Hematopoietic multipotent progenitor cell treated with erythropoietin and hydrocortisone succinate and interleukin-3 and kit ligand, for 17 days (in vitro differentiated cells): ENCODE measurements at places on chromosomes 16 and 17.

DNA sequence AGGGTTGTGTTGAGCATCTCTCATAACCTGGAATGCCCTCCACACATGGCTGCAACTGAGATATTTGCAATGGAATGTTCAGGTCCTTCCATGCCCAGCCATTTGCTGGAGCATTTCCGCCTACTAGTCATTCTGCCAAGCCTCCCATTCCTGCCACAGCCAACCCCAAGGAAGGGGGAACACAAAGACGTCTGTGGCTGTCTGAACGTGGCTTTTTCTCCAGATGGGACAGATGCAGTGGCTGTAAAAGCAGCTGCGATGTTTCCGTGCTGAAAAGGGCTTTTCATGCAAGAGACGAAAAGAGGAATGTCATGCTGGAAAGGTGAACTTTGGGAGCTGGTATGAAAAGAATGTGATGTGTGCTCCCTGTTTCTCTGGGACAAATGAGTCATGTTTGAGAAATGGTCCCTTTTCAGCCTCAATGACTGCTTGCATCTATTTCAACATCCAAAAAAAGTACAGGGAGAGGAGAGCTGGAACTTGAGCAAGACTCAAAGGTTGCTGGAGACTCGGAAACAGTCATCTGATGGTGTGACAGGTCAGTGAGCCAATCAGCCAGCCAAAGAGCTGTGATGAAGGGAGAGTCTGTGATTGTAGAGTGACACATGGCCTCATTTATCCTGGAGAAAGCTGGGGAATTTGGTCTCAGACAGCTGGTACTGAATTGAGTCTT, 208.9 kb downstream of the SHISA9 start:
- DNase-seq, result no peak

GRCh38 chr17:34357398-34357797, 1.1 kb downstream of the CCL13 start:
- no peak for DNase-seq

GRCh38 chr16:58107709-58108108, 21.5 kb downstream of the CFAP20 start:
- DNase-seq, result no peak

GRCh38 chr17:4329838-4330237, 36.6 kb downstream of the UBE2G1 start:
- DNase-seq, result no peak

- no peak for DNase-seq
These were observed 116.5 kb upstream of the AXIN2 start for GRCh38 chr17:65677932-65678331.

GRCh38 chr16:75225678-75226515, 7.1 kb downstream of the CTRB1 start:
- DNase-seq, result no peak

- no peak for DNase-seq
These were observed 30.1 kb downstream of the VPS35 start for GRCh38 chr16:46658925-46659324.

GRCh38 chr16:5032748-5033167, 977 bp downstream of the NAGPA start:
- DNase-seq, result no peak

DNA sequence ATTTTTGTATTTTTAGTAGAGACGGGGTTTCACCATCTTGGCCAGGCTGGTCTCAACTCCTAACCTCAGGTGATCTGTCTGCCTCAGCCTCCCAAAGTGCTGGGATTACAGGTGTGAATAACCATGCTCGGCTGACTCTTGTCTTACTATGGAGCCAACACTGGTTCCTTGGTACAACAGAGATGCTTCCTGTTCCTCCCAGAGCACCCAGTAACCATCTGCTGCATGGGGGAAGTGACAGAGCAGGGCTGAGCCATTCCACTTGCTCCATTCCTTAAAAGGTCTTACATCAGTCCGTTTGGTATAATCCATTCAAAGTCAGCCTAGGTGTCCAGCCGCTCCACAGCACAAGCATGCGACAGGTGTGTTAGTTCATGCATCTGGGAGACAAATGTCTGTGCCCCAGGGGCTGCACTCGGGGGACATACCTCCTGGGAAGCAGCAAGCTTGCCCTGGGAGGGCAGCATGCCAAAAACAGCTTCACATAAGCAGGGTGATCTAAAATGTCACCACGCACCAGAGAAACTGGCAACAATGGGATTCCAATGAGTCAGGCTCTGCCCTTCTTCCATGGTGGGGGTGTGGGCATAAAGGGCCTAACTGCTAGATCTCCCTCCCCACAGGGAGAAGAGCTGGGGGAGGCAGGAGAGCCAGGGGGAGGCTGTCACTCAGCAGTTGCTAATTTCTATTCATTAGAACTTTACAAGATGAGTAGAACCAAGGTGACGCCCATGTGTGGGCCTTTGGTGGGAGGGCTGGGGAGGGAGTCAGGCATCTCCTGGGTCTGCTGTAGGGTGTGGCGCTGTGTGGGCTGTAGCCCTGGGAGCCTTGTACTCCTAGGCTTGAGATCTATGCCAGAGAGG, 35.5 kb downstream of the PIPOX start:
- DNase-seq, result no peak

DNA sequence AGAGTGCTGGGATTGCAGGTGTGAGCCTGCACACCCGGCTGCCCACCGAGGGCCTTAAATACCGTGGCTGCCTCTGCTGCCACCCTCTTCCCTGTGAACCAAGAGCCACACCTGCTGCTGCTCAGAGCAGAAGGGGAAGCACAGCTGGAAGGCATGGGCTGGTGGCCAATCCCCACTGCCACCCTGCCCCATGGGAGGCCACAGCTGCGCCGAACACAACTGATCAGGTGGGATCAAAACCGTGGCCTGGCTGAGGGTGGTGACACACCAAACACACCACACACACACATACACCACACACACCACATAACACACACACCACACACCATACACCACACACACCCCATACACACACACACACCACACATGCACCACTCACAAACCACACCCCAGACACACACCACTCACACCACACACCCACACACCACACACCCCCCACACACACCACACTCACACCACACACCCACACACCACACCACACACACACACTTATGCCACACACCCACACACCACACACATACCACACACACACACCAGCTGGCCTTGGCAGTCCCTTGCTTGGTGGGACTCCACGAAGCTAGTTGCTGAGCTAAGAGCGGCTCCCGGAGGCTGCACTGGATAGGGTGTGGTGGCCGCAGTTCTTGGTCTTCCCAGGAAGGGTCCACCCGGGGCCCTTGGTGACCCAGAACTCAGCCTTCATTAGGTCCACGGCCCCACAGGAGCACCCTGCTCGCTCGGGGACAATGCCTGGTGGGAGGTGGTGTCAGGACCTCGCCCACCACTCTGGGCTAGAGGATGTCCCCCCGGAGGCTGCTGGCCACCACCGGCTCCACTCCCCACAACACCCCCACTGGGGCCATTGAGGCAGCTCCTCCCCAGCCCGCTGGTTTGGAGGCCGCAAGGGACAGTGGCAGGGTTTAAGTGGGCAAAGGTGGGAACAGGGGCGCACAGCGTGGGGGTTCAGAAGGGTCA, 14.9 kb downstream of the CEP131 start:
- no peak for DNase-seq

GRCh38 chr16:89864527-89864820, 8.9 kb upstream of the TCF25 start:
- DNase-seq, result no peak

DNA sequence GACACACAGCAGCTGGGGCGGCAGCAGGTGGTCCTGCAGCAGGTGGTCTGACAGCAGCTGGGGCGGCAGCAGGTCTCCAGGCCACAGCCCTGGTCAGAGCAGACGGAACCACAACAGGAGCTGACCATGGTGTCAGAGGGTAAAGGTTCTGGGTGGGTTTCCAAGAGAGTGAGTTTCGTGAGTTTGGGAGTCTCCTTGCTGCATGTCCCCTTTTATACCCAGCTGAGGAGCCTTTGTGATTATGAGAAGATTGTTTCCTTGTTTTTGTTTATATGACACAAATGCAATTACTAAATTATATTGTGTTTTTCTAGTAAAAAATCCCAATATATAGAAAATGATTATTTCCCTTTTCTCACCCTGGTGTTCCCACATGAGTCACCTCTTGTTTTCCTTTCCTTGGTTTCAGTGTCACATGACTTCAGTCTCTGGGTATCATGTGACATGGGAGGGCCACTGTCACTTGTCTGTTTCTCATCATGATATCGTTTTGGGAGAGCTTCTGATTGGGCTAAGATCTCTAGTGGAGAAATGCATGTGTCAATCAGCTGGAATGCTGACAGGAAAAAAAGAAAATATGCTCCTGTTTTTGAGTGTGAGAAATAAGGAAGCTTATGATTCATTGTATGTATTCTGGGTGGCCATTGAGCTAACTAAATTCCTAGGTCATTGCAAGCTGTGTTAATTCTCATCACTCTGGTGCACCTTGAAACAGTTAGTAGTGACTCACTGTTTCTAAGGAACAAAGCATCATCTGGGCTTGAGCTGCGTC, at the start of gene KRTAP4-6:
TSS of gene KRTAP4-6 (minus strand) at position 185 of the 772 bp plus-strand sequence. CDS start at position 128, 57 bp downstream.
- DNase-seq, result no peak

GRCh38 chr17:29045734-29046472, 3.0 kb downstream of the PIPOX start:
- no peak for DNase-seq

- no peak for DNase-seq
These were observed 60.0 kb downstream of the KLHDC4 start for GRCh38 chr16:87705771-87706277.

DNA sequence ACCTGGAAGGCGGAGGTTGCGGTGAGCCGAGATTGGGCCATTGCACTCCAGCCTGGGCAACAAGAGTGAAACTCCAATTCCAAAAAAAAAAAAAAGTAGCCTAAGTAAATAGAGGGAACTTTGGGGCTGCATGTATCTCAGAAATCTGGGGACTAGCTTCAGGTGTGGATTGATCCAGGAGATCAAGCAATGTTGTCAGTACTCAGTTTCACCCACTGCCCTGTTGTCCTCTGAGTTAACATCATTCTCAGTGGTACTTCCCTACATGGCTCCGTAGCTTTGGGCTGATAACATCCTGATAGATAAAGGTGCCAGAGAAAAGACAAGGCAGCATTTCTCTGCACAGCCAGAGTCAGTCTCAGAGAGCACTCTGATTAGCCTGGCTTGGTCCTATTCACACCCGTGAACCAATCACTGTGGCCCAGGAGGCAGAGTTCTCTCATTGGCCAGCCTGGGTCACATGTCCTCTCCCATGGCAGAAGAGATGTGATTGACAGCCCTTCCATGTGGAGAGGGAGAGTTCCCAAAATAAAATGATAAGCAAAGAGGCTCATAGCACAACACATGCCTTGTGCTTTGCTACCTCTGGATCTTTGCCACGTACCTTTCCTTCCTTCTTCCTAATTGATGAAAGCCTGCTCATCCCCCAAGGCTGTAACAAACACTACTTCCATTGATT, 99.6 kb downstream of the ABCC1 start:
- no peak for DNase-seq

GRCh38 chr17:70290770-70291169, 121.4 kb downstream of the KCNJ2 start:
- no peak for DNase-seq

GRCh38 chr16:27506771-27507170, 42.9 kb downstream of the GTF3C1 start:
- no peak for DNase-seq

- no peak for DNase-seq
These were observed 49.0 kb upstream of the METRNL start for GRCh38 chr17:83030432-83030831.

DNA sequence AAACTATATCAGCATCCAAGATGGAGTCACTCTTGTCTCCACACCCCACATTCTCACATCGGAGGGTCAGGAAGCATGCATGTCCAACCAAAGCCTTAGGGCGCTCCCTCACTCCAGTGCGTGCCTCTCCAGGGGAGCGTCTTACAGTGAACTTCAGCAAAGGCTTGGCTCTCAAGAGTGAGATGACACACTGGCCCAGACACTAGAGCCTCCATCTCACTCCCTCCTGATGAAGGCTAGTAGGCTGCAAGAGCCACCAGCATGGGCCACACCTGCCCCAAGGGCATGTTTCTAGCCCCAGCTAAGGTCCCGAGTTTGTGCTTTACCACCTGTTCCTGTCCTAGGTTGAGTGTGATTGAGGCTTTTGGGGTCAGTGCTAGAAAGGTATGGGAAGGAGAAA, 40.5 kb downstream of the BEAN1 start:
- DNase-seq, result no peak

- DNase-seq, result no peak
These were observed 68.8 kb downstream of the ZNF18 start for GRCh38 chr17:11928436-11928835.

GRCh38 chr16:15644267-15644961, 1.5 kb upstream of the MARF1 start:
- peak; percentile 38 for DNase-seq

- no peak for DNase-seq
These were observed 2.6 kb downstream of the CAMKK1 start for GRCh38 chr17:3890082-3890877.

- DNase-seq, result no peak
These were observed 211.7 kb downstream of the ZFHX3 start for GRCh38 chr16:72836181-72836580.

DNA sequence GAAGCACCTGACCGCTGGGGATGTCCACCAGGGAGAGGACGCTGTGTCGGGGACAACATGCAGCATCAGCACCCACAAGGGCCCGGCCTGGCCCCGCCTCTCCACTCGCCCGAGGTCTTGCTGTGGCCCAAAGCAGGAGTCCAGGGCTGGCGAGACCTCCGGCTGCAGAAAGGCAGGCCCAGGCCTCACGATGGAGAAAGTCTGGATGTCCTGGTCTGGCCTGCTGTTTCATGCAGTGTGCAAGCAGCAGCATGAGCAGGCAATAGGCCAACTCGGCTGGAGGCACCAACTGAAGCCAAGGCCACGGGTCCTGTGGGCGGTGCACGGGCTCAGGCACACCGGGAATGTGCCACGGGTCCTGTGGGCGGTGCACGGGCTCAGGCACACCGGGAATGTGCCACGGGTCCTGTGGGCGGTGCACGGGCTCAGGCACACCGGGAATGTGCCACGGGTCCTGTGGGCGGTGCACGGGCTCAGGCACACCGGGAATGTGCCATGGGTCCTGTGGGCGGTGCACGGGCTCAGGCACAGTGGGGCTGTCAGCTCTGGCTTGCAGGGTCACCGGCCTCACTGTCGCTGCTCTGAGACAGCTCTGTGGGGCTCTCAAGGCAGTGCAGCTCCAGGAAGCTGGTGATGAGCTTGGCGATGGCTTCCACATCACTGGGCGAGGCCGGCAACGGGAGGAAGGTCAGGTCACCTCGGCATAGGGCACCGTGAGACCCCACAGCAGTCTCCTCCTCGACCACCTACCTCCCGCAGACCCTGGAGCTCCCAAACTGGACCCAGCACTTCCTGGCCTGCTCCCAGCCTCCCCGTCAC, 6.9 kb downstream of the CYBC1 start:
- no peak for DNase-seq
